ENCODE measurements at places on chromosomes 16 and 17. TPM values are rescaled to one million over a fixed set of nuclear protein-coding genes. Genes with fewer than 3 reads are reported as not detected.

Gene KCNG4
- not detected for total RNA-seq

Gene COG4
- 97.8 TPM for total RNA-seq

Gene EPX
- total RNA-seq: not detected

Gene TOX3
- 27.4 TPM for total RNA-seq

Gene CCL5
- total RNA-seq: 28.7 TPM

Gene FGF11
- 2.1 TPM for total RNA-seq

- peaks cover 8% of the 10 kb centered on the region for H3K4me1 ChIP-seq
- no peak for DNase-seq
- no peak overlapping the region for H3K4me3 ChIP-seq
- peaks cover 4% of the 10 kb centered on the region for H3K36me3 ChIP-seq
- peaks cover 19% of the 10 kb centered on the region for H3K27me3 ChIP-seq
Observed at GRCh38 chr17:46962374-46962790, 16.7 kb downstream of the RPRML start.

GRCh38 chr16:84334482-84334881 lies 33.9 kb upstream of the ATP2C2 start:
- H3K4me3 ChIP-seq: no peak overlapping the region
- no peak overlapping the region for H3K27ac ChIP-seq
- peaks cover 14% of the 10 kb centered on the region for H3K27me3 ChIP-seq
- no peaks in the 10 kb centered on the region for H3K36me3 ChIP-seq
- H3K4me1 ChIP-seq: no peaks in the 10 kb centered on the region

GRCh38 chr16:84603140-84603816 lies 14.6 kb downstream of the COTL1 start:
- H3K27me3 ChIP-seq: no peaks in the 10 kb centered on the region
- H3K4me3 ChIP-seq: peak overlapping the region; percentile 46
- peak; percentile 65 for DNase-seq
- peaks cover 73% of the 10 kb centered on the region for H3K4me1 ChIP-seq
- peaks cover 51% of the 10 kb centered on the region for H3K36me3 ChIP-seq

GRCh38 chr17:35894206-35894605 lies 14.0 kb upstream of the CCL5 start:
- no peak for DNase-seq
- peaks cover 2% of the 10 kb centered on the region for H3K27me3 ChIP-seq
- H3K4me1 ChIP-seq: peaks cover 29% of the 10 kb centered on the region
- no peak overlapping the region for H3K27ac ChIP-seq
- H3K36me3 ChIP-seq: peaks cover 6% of the 10 kb centered on the region

- no peaks in the 10 kb centered on the region for H3K36me3 ChIP-seq
- no peak for DNase-seq
- no peak overlapping the region for H3K27ac ChIP-seq
- peaks cover 13% of the 10 kb centered on the region for H3K27me3 ChIP-seq
Observed at GRCh38 chr16:3580251-3580651, 3.0 kb upstream of the NLRC3 start.

DNA sequence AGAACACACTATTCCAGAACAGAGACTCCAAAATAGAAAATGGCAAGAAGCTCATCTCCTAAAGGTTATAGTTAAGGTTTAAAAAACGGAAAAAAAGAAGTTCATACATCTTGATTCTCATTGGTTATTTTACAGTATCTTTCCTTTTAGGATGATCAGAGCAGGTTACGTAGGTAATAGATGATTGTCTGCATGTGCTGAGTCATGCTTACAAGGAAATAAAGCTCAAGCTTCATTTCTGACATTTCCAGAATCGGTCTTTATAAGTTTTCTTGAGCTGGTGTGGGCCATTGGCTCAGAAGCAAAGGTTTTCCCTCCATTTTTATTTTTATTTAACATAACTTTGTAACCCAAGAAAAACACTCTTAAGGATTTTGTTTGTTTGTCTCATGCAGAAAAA lies 1030.3 kb upstream of the CDH8 start:
- DNase-seq: no peak
- no peaks in the 10 kb centered on the region for H3K36me3 ChIP-seq
- H3K4me1 ChIP-seq: no peaks in the 10 kb centered on the region

DNA sequence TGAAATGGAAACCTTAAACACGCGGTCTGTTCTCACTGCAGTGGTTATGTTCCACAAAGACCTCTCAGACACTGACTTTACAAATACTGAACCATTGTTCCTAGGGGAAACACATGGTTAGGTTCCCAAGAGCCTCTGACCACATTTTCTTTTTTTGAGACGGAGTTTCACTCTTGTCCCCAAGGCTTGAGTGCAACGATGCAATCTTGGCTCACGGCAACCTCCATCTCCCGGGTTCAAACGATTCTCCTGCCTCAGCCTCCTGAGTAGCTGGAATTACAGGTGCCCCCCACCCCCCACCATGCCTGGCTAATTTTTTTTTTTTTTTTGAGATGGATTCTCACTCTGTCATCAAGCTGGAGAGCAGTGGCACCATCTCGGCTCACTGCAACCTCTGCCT lies 179.7 kb downstream of the RBFOX3 start:
- no peak overlapping the region for H3K4me3 ChIP-seq
- H3K27ac ChIP-seq: no peak overlapping the region
- H3K27me3 ChIP-seq: peaks cover 88% of the 10 kb centered on the region

DNA sequence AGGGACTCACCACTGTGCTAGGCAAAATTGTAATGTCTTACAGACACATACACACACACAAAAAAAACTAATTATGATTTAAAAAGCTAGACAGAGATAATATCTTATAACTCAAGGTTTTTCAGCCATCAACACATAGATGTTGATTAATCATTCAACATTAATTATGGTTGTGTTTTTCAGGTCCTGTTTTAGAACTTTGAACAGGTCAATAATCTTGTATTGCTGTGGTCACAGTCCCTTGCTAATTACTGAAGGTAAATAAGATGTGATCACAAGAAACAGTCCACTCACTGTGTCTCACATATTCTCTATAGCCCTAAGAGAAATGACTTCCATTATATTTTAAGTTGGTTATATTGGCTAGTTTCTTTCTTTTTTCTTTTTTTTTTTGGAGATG lies 32.4 kb upstream of the TENT4B start:
- H3K4me1 ChIP-seq: no peaks in the 10 kb centered on the region
- H3K36me3 ChIP-seq: no peaks in the 10 kb centered on the region
- H3K27ac ChIP-seq: no peak overlapping the region
- DNase-seq: no peak
- peaks cover 12% of the 10 kb centered on the region for H3K27me3 ChIP-seq
- no peak overlapping the region for H3K4me3 ChIP-seq

DNA sequence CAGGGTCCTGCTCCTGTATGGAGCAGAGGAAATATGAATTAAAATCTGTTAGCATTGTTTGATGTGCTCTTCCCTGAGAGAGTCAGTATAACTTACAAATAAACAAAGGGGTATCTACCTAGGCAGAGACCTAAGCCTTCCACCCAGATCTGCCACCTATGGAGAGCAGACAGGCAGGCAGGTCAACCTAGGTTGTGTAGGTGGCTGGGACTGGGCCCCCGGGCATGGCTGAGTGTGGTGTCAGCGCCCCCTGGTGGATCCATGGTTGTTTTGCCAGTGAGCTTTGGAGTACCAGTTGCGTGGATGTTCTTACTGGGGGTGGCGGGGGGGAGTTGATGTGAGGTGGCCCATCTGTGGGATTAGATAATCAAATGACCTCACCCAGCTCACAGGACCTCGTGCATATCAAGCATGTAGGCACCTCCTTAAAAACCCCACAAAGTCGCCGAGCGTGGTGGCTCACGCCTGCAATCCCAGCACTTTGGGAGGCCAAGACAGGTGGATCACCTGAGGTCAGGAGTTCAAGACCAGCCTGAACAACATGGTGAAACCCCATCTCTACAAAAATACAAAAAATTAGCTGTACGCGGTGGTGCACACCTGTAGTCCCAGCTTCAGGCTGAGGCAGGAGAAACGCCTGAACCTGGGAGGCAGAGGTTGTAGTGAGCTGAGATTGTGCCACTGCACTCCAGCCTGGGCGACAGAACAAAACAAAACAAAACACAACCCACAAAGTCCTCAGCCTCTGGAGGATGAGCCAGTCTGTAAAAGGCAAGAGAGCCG lies 17.6 kb downstream of the DUS2 start:
- H3K36me3 ChIP-seq: peaks cover 11% of the 10 kb centered on the region
- H3K4me3 ChIP-seq: no peak overlapping the region
- no peaks in the 10 kb centered on the region for H3K27me3 ChIP-seq

DNA sequence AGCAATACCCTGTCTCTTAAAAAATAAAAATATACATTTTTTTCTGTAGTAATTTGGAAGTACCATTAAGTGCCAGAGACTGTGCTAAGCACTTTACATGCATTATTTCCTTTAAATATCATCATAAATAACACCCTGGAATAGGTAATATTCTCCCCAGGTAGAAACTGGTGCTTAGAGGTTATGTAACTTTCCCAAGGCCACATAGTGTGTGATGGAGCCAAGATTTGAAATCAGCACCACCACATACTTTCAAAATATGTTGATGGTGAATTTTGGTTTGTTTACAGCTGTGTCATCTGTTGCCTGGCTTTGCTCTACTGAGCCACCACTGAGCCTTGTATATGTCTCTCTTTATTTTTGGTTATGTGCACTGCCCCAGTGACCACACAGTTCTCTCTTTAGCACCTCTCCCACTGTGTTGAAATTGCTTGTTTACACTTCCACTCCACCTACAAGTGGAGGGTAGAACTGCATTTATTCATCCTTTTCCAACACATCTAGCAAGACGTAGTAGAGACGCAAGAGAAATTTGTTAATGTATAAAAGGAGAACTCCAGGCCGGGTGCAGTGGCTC lies 19.0 kb upstream of the NBR1 start:
- H3K27ac ChIP-seq: no peak overlapping the region
- no peaks in the 10 kb centered on the region for H3K27me3 ChIP-seq
- no peak for DNase-seq
- peaks cover 34% of the 10 kb centered on the region for H3K36me3 ChIP-seq

DNA sequence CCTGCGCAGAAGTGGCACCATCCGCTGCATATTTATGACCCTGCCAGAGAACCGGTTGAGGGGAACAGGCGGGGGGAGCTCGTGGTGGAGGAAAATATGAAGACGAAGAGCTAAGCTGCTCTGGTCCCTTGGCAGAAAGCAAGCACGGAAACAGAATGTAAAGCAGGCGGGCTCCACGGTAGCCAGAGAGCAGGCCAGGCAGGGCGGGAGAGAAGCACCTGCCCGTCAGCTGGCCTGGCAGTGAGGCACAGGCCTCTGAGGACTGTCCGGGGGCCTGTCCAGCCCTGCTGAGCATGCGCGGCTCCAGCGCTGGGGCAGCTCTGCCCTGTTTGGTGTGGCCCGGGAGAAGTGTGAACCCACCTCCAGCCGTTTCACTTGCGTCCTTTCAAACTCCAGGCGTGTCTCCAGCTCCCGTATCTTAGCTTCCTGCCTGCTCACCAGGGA lies 46.7 kb downstream of the PIPOX start:
- no peak overlapping the region for H3K4me3 ChIP-seq
- no peak for DNase-seq
- no peaks in the 10 kb centered on the region for H3K4me1 ChIP-seq
- peaks cover 52% of the 10 kb centered on the region for H3K36me3 ChIP-seq
- no peak overlapping the region for H3K27ac ChIP-seq

DNA sequence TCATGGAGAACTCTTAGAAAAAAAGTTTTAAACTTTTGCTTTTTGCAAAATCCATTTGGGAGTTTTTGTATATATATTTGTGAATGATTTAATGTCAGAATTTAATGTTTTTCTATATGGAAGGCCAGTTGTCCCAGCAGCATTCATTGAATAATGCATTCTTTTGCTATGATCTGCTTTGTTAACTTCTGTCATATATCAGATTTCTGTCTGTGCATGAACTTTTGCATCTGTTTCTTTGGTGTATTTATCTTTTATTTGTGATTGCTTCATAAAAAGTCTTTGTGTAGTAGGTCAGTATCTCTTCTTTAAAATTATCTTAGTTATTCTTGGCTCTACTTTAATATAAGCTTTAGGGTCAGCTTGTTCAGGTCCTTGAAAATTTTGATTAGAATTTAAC lies 84.2 kb downstream of the MAP2K4 start:
- no peak overlapping the region for H3K4me3 ChIP-seq
- DNase-seq: no peak
- H3K27me3 ChIP-seq: no peaks in the 10 kb centered on the region
- no peaks in the 10 kb centered on the region for H3K36me3 ChIP-seq
- H3K4me1 ChIP-seq: no peaks in the 10 kb centered on the region

GRCh38 chr16:71600822-71601221 lies 23.9 kb upstream of the TAT start:
- H3K27ac ChIP-seq: no peak overlapping the region
- no peak for DNase-seq
- H3K4me1 ChIP-seq: no peaks in the 10 kb centered on the region
- H3K4me3 ChIP-seq: no peak overlapping the region
- no peaks in the 10 kb centered on the region for H3K36me3 ChIP-seq

GRCh38 chr17:82237746-82238471 lies 9.1 kb downstream of the SLC16A3 start:
- H3K4me1 ChIP-seq: peaks cover 21% of the 10 kb centered on the region
- DNase-seq: no peak
- H3K27ac ChIP-seq: no peak overlapping the region

DNA sequence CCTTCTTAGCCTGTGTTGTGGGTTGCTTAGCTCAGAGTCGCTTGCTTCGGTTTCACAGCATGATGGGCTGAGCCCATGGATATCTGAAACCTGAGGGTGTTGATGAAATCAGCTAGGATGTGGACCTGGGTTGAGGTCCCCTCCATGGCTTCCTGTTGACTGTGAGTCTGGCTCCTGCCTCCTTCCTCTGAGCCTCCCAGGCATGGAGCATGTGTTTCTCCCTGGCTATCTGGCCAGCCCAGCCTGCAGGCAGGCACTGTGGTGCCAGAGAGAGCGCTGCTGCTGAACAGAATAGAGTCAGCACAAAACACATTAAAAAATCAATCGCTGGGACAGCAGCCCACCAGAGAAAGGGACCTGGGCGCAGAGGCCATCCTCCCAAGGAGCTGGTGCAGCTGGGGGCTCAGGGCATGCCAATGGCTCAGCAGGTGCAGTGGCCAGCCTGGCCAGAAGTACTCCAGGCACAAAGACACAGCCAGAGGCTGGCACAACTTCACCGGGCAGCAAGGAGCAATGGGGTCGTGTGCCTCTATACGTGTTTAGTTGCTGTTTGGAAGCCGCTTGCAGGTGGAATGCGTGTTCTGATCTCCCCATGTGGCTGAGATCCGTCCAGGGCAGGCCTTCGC lies 28.3 kb upstream of the GPRC5C start:
- H3K27ac ChIP-seq: no peak overlapping the region
- H3K4me1 ChIP-seq: no peaks in the 10 kb centered on the region
- no peak overlapping the region for H3K4me3 ChIP-seq
- H3K36me3 ChIP-seq: no peaks in the 10 kb centered on the region
- DNase-seq: no peak
- peaks cover 20% of the 10 kb centered on the region for H3K27me3 ChIP-seq

GRCh38 chr17:34424814-34425491 lies 61.9 kb upstream of the CCL1 start:
- H3K36me3 ChIP-seq: no peaks in the 10 kb centered on the region
- no peak overlapping the region for H3K4me3 ChIP-seq
- no peak overlapping the region for H3K27ac ChIP-seq
- peaks cover 11% of the 10 kb centered on the region for H3K4me1 ChIP-seq

DNA sequence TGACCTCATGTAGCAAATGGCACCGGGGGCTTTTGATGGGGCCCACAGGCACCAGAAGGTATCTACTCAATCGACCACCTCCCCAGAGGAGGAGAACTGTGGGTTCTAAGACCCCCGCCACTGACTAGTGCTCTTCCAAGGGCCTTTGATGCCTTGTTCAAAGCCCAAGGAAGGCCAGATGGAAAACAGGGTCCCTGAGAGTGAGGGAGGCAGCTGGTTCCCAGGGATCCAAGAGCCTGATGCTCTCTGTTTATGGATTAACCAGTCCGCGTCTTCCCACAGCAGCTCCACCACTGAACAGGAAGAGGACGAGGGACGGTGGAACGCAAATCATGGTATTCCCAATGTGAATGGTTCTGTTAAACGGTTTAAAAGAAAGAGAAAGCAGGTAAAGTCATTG lies 7.6 kb downstream of the PHB1 start:
- H3K36me3 ChIP-seq: peaks cover 86% of the 10 kb centered on the region
- peaks cover 17% of the 10 kb centered on the region for H3K4me1 ChIP-seq
- no peak for DNase-seq
- H3K4me3 ChIP-seq: no peak overlapping the region
- H3K27me3 ChIP-seq: no peaks in the 10 kb centered on the region
- H3K27ac ChIP-seq: no peak overlapping the region
